ENCODE measurements at places on chromosomes 2 and 18. TPM values are rescaled to one million over a fixed set of nuclear protein-coding genes. Genes with fewer than 3 reads are reported as not detected.

The PLCD4 gene
- total RNA-seq: 0.43 TPM

The PLEK gene
- 13.6 TPM for total RNA-seq

The LOXHD1 gene
- total RNA-seq: 0.18 TPM

DNA sequence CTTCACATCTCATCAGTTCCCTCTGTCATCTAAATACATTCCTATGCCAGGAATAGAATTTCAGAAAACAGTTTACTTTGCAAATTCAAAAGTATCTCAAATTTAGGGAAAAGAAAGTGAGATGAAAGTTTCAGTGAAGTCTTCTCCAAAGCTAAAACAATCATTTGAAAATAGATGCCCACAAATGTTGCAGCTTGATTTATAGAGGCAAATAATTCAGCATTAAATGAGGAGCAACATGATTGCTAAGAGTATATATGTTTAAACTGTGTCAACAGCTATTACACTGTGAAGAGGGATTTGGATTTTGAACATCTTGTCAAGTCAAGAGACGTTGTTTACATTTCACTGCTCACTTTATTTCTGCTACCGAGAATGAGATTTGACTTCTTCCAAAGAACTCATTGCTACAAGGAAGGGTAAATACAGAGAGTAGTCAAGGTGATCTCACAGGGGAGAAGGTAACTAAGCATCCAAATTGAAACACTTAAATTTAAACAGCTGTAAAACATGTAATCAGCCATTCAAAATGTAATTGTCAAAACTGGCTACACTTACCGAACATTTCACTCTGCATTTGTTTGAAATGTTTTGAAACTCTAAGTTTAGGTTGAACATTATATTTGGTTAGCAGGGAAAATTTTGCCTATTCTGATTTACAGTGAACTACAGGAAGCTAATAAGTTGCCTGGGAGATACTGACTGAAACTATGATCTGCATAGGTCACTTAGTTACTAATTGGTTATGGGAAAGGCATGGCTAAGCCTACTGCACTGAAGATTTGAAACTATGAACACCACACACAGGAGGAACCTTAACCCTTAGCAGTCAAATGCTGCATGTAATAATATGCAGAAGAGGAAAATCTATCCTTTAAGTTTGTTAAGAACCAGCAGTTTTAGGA is 33.2 kb upstream of the GALNT3 start:
- no peak for DNase-seq

GRCh38 chr18:25517881-25518715 is 166.1 kb upstream of the ZNF521 start:
- no peak for DNase-seq

All from T-cell (primary cell).